Stimulated activated CD8-positive, alpha-beta memory T cell treated with anti-CD3 and anti-CD28 coated beads, Interleukin-4, amount 100 ng/mL, for 1 hour (primary cell): ENCODE measurements at places on chromosomes 1 and 21.

DNA sequence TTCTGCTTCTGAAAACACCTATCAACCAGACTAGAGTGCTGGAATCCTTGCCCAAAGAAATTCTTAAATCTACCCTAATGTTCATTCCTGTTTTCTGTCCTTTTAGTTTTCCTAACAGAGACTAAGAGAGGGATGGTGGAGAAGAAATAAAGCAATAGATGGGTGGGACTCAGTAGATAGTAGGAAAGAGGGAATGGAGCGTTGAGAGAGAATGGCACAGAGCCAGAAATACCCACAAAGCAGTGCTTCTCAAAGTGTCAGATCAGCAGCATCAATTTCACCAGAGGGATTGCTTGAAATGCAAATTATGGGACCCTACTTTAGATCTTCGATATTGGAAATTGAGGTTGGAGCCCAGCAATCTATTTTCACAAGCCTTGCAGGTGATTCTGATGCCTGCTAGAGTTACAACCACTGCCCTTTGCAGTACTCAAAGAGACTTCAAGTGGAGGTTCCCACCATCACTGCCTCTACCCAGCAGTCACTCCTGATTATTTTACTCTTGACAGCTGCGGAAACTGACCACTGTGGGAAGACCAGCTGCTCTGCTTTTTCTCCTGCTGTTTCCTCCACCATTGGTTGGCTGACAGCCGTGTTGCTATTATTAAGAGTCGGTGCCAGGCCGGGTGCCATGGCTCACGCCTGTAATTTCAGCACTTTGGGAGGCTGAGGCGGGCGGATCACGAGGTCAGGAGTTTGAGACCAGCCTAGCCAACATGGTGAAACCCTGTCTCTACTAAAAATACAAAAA is 11.4 kb upstream of the PRPF3 start:
- DNase-seq: no peak

GRCh38 chr1:21239221-21239620 is 51.0 kb downstream of the ECE1 start:
- no peak for DNase-seq

DNA sequence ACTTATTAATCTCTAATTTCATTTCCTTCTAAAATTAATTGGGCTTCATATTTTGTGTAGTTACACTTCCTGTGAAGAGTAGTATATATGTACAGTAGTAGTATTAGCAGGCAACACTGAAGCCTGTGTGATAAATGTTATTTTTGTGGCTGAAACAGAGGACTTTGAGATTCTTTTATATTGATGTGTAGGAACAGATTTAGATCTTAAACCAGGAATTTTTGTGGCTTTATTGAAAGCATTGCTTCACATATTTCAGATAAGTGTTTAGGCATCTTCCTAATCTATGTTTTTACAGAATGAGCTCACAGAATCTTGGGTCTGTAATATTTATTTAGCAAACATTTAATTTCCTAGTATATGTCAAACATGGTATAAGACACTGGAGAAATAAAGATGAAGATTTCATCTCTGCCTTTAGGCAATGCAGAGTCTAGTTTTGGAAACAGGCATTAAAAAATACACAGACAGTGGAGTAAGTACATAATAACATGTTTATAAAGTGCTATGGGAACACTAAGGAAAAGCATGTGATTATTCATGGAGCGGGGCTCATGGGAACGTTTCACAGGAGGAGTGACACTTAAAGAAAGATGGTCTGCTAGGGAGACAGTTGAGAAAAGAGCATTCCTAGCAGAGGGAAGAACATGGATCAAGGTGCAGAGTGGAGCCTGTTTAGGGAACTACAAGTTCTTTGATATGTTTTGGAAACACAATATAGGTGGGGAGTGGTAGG is 52.7 kb downstream of the MIGA1 start:
- no peak for DNase-seq

DNA sequence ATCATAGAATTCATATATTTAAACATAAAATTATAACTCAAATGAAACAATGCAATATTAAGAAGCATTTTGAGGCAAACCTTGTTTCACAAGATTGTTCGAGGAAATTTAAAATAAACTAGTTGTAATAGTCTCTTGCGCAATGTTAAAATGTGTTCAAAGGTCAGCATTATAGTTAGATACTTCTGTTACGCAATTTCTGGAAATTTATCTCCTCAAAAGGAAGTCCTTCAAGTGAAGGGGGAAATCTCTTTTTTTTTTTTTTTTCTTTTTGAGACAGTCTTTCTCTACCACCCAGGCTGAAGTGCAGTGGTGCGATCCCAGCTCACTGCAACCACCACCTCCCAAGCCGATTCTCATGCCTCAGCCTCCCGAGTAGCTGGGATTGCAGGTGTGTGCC is 52.1 kb downstream of the FMO4 start:
- DNase-seq: no peak

GRCh38 chr1:113792986-113793385 is 19.3 kb downstream of the RSBN1 start:
- no peak for DNase-seq

GRCh38 chr1:201660931-201661822 is 122.2 kb downstream of the NAV1 start:
- no peak for DNase-seq

- DNase-seq: no peak
Observed at GRCh38 chr1:220123066-220123465, 29.1 kb downstream of the IARS2 start.

- no peak for DNase-seq
Observed at GRCh38 chr1:82221721-82222120, 421.0 kb downstream of the ADGRL2 start.
